ENCODE measurements at places on chromosomes 7 and 10. TPM values are rescaled to one million over a fixed set of nuclear protein-coding genes. Genes with fewer than 3 reads are reported as not detected.

PLEKHS1 gene
- 0.17 TPM for total RNA-seq

OLAH gene
- 0.67 TPM for total RNA-seq

VGF gene
- 0.54 TPM for total RNA-seq

CUBN gene
- 0.24 TPM for total RNA-seq

GBF1 gene
- total RNA-seq: 49.4 TPM

SLC18A3 gene
- total RNA-seq: not detected

CLRN3 gene
- total RNA-seq: not detected

CLDN3 gene
- total RNA-seq: 0.83 TPM

MUC12 gene
- total RNA-seq: under 0.01 TPM

Measured in mammary epithelial cell (primary cell).